ENCODE measurements at places on chromosomes 5 and 9. TPM values are rescaled to one million over a fixed set of nuclear protein-coding genes. Genes with fewer than 3 reads are reported as not detected.

DNA sequence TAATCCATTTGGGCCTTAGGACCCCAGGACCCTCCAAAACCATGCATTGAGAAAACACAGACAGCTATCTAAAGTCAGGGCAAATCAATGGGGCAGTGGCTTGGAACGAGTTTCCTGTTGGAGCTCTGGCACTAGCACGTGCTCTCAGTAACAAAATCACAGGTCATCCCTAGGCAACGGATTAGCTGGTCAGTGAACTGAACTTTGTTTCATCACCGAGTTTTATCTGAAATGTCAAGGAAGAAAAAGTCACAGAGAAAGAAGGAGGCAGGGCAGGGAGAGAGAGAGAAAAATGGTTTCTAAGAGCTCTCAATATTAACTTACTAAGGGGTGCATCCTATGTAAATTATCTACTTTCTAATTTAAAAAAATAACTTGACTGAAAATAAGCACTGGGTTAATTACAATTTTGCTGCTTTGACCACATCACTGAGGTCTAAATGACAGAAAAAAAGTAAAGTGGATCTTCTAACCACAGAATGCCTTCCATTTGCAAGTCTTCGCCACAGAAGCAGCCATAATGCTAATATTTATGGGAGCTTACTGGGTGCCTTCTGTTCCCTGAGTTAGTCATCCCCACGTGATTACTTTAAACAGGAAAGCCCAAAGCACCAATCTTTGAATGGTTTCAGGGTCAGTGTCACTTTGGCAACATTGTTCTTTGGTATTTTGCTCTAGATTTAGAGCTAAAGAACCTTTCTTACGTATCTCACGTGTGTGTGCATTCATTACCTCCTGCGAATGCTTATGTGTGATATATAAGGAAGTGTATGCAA, 503.9 kb downstream of the RASEF start:
- DNase-seq: no peak

- no peak for DNase-seq
These were observed 1206.7 kb downstream of the CDH12 start for GRCh38 chr5:21646469-21646868.

- DNase-seq: no peak
These were observed 24.6 kb downstream of the BICD2 start for GRCh38 chr9:92740009-92740408.

DNA sequence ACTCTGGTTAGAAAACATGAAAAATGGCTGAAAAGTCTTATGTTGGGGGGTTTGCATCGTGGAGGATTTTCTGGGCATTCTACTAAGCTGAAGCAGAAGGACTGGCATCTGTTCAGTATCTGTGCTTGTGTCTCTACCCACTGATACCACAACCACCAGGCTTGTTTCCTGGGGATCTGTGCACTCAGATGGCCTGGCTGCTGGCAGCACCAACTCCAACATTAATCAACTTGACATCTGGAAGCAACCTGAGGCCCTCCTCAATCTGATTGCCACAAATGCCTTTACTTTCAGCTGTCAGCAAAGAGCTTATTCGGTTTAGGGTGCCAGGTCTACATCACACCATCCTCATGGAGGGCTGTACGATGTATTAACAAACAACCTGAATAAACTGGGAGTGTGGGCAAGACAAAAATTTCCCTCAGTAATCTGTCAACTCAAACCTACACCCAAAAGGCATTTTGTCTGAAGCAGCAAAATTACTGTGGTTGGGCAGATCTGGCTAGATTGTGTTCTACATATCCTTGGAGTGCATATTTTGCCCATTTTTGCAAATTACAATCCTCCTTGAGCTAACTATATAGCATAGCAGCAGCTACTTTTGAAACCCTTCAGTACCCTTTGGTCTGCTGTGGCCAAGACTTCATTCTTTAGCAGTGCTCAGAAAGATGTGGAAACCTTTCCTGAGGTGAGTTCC, 74.6 kb downstream of the FOXD1 start:
- no peak for DNase-seq

GRCh38 chr9:98860871-98861293, 53.4 kb downstream of the GALNT12 start:
- peak; percentile 26 for DNase-seq

DNA sequence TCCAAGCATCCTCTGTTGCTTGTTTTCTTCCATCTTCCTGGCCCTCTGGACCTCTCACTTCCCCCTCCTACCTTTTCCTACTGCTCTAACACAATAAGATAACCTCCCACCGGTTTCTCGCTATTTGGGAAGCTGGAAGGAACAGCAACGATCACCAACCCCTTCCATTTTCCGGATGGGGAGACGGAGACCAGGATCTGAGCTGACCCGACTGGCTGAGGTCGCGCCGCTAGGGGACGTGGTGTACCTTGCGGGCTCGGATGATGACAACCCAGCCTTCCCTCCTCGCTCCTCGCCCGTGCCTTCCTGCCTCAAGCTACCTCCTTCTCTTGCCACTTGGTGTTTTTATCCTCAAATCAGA, 1.9 kb downstream of the LPAR1 start:
- DNase-seq: peak; percentile 27

DNA sequence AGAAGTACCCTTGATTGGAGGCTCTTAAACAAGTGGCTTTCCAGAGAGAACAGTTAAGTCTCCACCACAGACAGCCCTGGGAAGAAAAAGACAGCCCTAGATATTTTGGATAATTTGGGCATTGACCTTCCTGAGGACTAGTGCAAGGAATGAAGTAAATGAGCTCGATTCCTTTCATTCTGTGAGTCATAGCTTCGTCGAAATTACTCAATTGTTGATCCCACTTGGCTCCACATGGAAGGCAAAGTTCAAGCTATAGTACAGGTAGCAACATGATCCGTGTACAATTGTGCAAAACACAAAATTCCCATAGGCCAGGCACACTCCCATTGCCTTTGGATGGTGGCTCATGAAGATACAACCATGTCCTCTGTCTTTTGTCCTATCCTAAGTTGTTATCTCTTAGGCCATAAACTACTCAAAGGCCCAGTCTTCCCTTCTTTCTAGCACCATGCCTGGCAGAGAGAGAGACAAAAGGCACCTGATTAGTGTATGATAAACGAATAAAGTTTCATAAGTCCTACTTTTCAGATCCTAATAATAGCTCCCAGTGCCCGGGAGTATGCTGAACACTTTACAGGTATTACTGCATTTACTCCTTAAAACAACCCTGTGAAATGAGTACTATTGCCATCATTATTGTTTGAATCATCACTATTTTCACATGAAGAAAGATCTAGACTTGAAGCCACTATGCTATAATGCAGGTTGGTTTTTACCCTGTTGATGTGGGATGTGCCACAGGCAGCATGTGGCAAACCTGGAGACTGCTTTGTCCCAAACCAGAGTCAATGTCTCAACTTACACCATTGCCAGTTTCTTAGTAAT, 116.7 kb upstream of the RANBP3L start:
- DNase-seq: no peak

Gene PCDHA6
- total RNA-seq: 24.8 TPM

- DNase-seq: no peak
These were observed 211.7 kb upstream of the ADAMTS16 start for GRCh38 chr5:4928409-4928808.

Gene UAP1L1
- total RNA-seq: 0.31 TPM
